Lung (tissue), 17 donors: ENCODE measurements at places on chromosomes 7 and 10.

- no peak for DNase-seq
These were observed 1.0 kb upstream of the ZDHHC4 start for GRCh38 chr7:6576024-6576866.

GRCh38 chr10:30383356-30383755 lies 34.3 kb upstream of the MTPAP start:
- peak; percentile 93 for DNase-seq

GRCh38 chr10:132687893-132688579 lies 97.9 kb downstream of the NKX6-2 start:
- no peak for DNase-seq

GRCh38 chr7:36794689-36795088 lies 70.4 kb upstream of the AOAH start:
- DNase-seq = no peak

- DNase-seq = no peak
These were observed 3.0 kb upstream of the PRSS37 start for GRCh38 chr7:141844256-141844655.

- no peak for DNase-seq
These were observed 145.7 kb downstream of the ELAPOR2 start for GRCh38 chr7:86913709-86914108.
